ENCODE measurements at places on chromosomes 13 and 19.
A peak's percentile ranks its signal among the peaks of the same experiment; 100 is the strongest.

GRCh38 chr19:4709440-4710280 is 14.0 kb downstream of the DPP9 start:
- DNase-seq, result no peak

- DNase-seq, result no peak
Measured at GRCh38 chr19:49436381-49437017, 4.8 kb downstream of the SLC17A7 start.

DNA sequence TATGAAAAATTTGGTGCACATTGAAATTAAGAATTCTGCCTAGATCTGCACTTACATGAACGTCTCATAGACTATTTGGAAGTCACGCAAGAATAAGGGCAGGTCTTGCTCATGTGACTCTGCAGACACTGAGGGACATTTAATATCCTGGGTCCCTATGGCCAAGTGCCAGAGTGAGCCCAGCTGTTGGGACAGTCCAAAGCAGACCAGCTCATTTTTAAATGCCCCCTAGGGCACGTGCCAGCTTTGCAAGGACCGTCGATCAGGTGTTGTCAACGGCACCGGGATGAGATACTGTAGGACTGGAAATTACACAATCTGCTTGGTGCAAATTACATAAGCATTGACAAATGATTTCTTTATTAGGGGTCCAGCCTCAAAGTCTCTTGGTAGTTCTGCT is 293.6 kb downstream of the TEX29 start:
- DNase-seq, result no peak

DNA sequence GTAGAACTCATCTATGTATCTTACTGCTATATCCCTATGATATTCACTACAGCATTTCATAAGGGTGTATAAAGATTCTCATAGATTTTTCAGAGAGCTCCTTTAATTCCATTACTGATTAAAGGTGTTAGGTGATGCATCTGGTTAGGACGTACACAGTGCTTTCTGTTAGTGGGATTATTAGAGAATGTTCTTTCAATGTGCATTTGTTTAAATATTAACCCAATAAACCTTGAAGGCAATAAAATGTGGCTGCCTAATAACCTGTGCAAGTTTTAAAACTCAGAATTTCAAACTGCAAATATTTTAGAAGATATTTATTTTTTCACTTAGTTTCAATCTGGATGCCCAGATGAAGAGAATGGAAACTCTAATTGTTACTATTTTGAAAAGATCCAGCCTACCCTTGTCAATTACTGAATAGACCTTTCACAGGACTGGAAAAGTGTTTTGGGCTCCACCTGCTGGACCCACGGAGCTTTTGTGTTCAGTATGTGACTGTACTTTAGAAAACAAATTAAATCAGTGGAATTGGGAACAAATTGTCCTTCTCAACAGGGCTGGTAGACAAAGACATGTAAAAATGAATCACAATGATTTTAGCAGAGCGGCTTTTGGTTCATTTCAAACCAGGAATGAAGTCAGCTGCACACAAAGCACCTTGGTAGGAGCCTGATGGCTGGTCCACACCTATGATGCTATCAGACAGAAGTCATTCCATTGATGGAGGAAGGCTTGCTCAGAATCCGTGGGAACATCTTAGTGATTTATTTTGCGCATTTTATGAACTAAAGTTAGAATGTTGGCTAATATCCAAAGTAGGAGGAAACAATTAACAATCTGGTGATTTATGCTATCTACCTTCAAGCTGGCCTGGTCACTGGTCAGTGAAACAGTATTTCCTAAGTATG is 89.4 kb upstream of the RAP2A start:
- DNase-seq, result peak; percentile 46

GRCh38 chr13:112752711-112753541 is 63.1 kb downstream of the ATP11A start:
- DNase-seq, result no peak

GRCh38 chr13:46621133-46621532 is 68.2 kb downstream of the LRCH1 start:
- no peak for DNase-seq

- DNase-seq, result no peak
Measured at GRCh38 chr13:107927557-107927956, 287.8 kb downstream of the LIG4 start.

DNA sequence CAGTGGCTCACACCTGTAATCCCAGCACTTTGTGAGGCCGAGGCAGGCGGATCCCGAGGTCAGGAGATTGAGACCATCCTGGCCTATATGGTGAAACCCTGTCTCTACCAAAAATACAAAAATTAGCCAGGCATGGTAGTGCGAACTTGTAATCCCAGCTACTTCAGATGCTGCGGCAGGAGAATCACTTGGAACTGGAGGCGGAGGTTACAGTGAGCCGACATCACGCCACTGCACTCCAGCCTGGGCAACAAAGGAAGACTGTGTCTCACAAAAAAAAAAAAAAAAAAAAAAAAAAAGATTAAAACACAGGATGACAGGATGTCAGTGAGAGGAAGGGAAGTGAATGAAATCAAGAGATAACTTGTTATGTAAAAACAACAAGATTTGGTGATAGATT is 1158.5 kb downstream of the PCDH9 start:
- no peak for DNase-seq

DNA sequence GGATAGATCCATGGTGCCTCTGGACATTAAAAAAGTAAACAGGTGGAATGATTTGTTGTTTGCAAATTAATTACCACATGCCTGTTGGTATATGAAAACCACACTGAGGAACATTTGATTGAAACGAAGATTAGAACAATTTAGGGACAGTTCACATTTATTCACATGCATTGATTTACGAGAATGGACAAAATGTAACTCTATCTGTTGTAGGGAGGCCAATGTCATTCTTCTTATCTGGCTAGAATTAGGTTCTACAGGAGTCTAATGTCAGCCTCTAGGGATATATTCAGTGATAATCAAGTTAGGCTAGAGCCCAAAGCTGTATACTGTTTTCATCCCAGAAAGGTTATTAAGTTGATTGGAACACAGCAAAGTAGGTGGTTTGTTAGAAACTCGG is 125.4 kb downstream of the COL4A2 start:
- DNase-seq, result no peak

DNA sequence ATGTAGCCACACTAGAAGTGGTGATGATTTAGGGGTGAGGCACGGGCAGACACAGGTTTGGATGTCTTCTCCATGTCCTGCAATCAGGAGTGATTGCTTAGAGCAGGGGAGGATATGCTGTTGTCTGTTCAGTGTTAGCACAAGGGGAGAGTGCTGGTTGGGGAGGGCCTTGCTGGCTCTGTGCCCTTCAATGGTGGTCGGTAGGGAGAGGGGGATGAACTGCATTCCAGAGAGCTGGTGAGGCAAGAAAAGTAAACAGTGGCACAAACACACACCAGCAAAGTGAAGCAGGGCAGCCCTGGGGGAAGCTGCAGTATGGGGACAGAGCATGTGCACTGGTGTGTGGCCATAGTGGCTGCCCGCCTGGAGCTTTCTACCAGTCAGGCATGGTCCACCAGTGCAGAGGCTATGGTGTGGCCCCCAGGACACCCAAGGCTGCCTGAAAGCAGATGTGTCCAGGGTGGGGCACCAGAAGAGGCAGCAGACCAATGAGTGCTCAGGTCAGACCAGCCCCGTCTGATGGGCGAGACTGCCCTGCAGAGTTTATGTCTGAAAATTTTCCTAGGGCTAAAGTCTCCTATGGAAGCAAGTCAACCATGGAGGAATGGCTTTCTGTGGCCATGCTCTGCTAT is 1676.9 kb downstream of the PCDH9 start:
- no peak for DNase-seq

GRCh38 chr13:31209172-31209840 is 9.5 kb downstream of the B3GLCT start:
- DNase-seq, result no peak

GRCh38 chr19:30227661-30228112 is 144.5 kb upstream of the ZNF536 start:
- DNase-seq, result no peak

GRCh38 chr13:90652036-90652435 is 695.5 kb upstream of the MIR17HG start:
- DNase-seq, result no peak

DNA sequence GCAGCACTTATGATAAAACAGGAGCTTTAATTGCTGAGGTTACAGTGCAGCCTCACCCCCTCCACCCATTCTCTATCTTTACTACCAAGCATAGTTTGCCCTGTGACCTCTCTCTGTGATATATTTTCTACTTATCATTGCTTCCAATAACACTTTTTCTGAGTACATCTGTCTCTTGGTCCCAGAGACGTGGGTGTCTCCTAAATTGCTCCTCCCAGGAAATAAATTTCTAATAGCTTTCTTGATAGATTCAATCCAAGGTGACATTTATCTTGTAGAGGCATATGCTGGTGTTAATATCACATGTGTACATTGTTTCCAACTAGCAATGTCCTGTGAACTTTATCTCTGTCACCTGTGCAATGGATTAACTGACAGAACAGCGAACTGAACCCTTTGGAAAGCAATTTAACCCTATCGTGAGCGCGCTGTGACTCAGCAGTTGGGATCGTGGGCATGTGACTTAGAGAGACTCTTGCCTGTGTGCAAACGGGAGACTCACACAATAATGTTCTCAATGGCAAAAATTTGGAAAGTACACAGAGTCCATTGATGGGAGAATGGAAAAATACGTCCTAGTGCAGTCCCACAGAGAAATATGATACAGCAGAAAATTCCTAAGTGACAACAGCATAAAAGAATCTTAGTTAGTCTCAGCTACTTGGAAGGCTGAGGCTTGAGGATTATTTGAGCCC is 7.0 kb upstream of the MAP2K2 start:
- no peak for DNase-seq

DNA sequence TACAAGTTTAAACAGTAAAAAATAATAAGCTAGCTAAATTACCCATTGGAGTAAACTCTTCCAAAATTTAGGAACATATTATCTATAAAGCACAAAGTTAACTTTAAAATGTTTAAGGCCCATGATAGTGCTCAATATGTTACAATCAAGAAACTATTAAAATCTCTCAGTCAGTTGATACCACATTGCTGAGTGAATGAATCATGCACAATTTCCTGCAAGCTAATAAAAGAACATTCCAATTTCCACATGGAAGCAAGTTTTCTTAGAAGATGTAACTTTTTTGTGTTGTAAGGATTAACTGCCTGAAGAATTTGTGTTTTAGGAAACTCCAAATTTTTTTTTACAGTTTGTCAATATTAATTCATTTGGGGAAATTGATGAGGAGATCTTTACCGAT is 666.6 kb downstream of the SLITRK1 start:
- DNase-seq, result no peak

- no peak for DNase-seq
Measured at GRCh38 chr19:850221-850978, 1.7 kb upstream of the ELANE start.

- no peak for DNase-seq
Measured at GRCh38 chr19:38360839-38361631, 13.3 kb upstream of the PSMD8 start.

All from CD4-positive, alpha-beta T cell treated with Interleukin-15 for 4 hours (primary cell).